ENCODE measurements at places on chromosomes 11 and 22.

GRCh38 chr11:80733361-80733760, 1292.5 kb upstream of the TENM4 start:
- no peak for DNase-seq

- no peak for DNase-seq
Measured at GRCh38 chr11:16777613-16777975, 39.1 kb downstream of the C11orf58 start.

GRCh38 chr22:28582806-28583205, 96.8 kb downstream of the TTC28 start:
- no peak for DNase-seq

GRCh38 chr11:122181893-122182292, 65.9 kb upstream of the BLID start:
- no peak for DNase-seq

DNA sequence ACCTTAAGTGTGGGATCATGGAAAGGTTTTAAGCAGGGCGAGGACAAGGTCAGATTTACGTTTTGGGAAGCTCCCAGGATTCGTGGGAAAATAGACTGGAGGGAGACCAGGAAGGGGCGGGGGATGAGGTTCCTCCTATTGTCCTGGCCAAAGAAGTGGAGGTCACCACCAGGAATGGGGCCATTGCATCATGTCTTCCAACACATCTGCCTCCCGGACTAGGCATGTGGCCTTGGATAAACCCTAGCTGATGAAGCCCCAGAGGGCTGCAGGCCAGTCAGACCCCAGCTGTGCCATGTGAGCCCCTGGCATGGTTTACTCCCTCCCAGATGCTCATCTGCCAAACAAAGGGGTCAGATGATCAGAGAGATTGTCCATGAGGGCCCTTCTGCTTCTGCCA, 11.5 kb upstream of the YWHAH start:
- no peak for DNase-seq

GRCh38 chr22:45537734-45538181, 35.1 kb downstream of the FBLN1 start:
- no peak for DNase-seq

DNA sequence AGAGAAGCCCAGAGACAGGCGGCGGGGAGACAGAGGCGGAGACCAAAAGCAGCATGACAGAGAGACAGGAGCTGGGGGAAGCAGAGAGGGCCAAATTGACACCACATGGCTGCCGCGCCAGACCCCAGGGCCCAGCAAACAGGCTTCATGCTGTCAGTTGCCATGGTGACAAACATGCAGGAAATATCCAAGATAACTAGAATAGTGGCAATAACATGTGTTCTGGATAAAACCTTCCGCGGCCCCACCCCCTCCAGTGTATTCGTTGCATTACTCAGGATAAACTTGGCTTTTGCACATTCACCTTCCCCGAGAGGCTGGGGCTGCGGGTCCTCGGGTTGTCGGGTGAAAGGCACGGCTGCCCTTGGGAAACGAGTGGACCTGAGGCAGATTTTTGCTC, 49.9 kb upstream of the CDON start:
- DNase-seq = no peak

GRCh38 chr22:25051983-25052710, 99.6 kb downstream of the KIAA1671 start:
- no peak for DNase-seq

- no peak for DNase-seq
Measured at GRCh38 chr11:78829146-78829545, 254.5 kb upstream of the NARS2 start.

- no peak for DNase-seq
Measured at GRCh38 chr11:132669949-132670348, 862.4 kb downstream of the OPCML start.

DNA sequence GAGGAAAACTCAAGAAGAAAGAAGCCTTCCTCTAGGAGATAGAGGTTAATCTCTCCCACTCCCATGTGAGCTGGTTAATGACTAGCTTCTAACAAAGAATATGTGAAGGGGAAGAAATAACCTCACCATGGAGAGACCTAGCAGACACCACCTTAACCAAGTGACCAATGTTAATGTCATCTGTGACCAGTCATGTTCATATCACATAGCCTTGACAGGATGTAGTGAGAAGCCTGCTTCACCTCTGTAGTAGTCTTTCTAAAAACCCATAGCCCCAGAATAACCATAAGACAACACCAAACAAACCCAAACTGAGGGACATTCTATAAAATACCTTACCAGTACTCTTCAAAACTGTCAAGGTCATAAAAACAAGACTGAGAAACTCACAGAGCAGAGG, 21.5 kb upstream of the POU2AF1 start:
- no peak for DNase-seq

- no peak for DNase-seq
Measured at GRCh38 chr11:124612045-124612444, 817 bp downstream of the PANX3 start.

DNA sequence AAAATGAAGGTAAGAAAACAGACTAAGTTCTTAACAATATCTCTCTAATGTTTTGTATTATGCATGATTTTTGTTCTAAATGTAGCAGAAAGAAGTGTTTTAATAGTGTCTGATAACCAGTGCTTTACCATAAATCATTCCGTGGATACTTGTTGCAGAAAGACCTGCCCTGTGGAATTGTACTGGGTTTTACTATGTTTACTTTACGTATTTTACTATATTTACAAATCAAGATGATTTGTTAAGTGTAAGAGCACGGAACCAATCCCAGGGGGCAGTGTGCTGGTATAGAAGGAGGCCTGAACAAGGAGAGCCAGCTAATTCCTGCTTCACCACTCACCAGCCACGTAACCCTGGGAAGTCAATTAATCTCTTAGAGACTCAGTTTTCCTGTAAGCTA, 1.4 kb downstream of the HTR3B start:
- DNase-seq = no peak

- no peak for DNase-seq
Measured at GRCh38 chr11:124812876-124813275, 12.7 kb upstream of the MSANTD2 start.

DNA sequence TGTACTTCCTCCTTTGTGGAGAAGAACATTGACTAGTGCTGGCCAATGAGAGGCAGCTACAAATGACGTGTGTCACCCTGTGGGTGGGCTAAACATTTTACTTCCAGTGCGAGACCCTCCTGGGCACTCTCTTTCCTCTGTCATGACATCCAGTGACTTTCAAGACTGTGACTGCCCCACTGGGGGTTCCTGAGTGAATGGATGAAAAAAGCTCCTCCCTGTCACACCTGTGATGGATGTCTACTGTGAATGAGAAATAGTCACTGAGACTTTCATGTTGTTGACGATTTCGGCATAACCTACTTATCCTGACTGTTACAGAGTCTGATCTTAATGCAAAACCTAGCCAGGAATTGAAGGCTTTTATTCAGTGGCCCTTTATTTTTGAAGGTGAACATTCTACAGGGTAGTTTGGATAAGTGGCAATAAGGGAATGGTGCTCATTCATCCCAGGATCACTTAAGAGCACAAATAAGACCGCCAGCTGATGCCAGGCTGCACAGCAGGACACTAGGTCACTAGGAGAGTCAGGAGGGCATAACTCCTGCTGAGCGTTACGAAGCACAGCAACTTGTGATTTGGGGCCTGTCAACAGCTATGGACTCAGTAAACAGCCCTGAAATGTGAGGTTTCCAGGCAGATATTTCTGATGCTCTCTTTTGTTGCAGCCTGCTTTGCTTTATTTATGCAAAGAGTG, 636.6 kb downstream of the NTM start:
- no peak for DNase-seq

GRCh38 chr11:131483877-131484276, 113.5 kb downstream of the NTM start:
- DNase-seq = no peak

DNA sequence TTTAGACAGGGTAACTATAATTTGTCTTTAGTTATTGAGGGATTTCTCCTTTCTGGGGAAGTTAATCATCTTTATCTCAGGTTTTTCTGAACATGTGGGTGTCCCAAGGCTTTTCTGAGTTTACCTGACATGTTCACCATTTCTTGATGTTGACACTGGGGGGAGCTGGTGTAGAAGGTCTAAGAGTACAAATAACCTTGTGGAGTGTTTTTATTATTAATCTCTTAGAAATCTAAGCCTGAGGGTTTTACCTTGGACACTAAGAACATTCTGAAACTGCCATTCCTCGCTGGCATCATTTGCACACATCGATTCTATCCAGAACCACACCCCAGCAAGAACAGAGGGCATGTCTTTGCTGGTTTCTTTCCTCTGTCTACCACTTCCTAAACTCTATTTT, 15.6 kb upstream of the C11orf91 start:
- no peak for DNase-seq
